Activated CD8-positive, alpha-beta memory T cell treated with anti-CD3 and anti-CD28 coated beads for 48 hours (primary cell): ENCODE measurements at places on chromosomes 6 and 20.
A peak's percentile ranks its signal among the peaks of the same experiment; 100 is the strongest.

GRCh38 chr6:142900227-142900971 is 44.6 kb downstream of the HIVEP2 start:
- no peak for DNase-seq

DNA sequence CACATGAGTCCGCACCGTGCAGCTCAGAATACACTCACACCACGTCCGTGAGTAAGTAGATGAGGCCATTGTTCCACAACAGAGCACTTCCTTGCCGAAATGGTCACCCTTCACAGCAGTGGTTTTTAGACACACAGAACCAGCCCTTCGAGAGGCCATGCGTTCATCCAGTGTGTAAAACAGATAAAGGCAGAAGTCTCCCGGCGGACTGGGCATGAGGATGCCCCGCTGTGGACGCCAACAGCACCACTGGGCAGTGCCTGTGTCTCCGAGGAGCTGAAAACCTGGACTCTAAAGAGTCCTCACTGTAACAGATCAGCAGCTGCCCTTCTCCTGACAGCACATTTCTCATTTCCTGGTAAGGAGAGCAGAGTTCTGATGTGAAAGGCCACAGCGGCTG is 75.2 kb downstream of the WDR27 start:
- no peak for DNase-seq

- DNase-seq = no peak
Measured at GRCh38 chr20:62917720-62918119, 8.6 kb downstream of the DIDO1 start.

GRCh38 chr6:143700684-143701348 is 23.1 kb downstream of the PHACTR2 start:
- DNase-seq = no peak

GRCh38 chr6:77264970-77265369 is 198.3 kb downstream of the HTR1B start:
- DNase-seq = no peak

GRCh38 chr6:73747289-73747688 is 51.3 kb downstream of the CD109 start:
- no peak for DNase-seq

- DNase-seq = no peak
Measured at GRCh38 chr20:12291386-12291785, 373.7 kb downstream of the BTBD3 start.

GRCh38 chr20:15612198-15612597 is 961.0 kb downstream of the KIF16B start:
- DNase-seq = no peak

- no peak for DNase-seq
Measured at GRCh38 chr20:25276533-25277050, 28.7 kb downstream of the PYGB start.

GRCh38 chr6:35428421-35429149 is 23.6 kb upstream of the FANCE start:
- no peak for DNase-seq

DNA sequence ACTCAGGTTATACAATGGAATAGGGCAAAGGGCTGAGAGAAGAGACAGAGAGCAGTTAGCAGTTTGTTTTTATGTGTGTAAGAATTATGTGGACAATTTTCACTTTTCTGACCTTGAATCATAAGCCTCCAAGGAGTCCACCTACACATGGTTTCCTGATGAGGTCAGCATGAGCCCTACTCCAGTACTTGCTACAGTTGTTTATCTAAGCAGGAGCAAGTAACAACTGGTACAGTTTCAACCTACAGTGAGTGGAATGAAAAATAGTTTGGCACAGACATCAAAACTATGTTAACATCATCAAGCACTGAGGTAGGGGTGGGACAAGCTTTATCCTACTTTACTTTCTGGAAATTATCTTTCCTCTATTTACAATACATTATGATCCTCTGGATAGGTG is 426.7 kb upstream of the ID4 start:
- DNase-seq = no peak

DNA sequence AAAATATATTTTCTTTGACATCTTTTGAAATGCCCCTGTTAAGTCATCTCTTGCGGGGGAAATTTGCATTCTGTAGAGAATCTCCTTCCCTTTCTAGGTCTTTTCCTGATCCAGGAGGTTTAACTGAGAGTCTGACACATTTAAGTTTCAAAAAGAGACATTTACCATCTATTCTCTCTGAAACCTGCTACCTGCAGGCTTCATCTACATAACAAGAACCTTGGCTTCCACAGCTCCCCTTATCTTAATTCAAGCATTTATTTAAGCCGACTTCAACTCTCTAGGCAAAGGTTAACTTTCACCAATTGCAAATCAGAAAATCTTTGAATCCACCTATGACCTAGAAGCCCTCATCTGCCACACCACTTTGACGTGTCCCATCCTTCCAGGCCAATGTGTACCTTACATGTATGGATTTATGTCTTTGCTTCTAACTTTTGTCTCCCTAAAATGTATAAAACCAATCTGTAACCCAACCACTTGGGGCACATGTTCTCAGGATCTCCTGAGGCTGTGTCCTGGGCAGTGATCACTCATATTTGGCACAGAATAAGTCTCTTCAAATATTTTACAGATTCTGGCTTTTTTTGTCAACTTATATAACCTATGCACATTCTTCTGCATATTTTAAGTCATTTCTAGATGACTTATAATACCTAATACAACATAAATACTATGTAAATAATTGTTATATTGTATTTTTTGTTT is 666.7 kb downstream of the UTRN start:
- DNase-seq = no peak

GRCh38 chr6:127586372-127586771 is 9.4 kb downstream of the C6orf58 start:
- DNase-seq = no peak

DNA sequence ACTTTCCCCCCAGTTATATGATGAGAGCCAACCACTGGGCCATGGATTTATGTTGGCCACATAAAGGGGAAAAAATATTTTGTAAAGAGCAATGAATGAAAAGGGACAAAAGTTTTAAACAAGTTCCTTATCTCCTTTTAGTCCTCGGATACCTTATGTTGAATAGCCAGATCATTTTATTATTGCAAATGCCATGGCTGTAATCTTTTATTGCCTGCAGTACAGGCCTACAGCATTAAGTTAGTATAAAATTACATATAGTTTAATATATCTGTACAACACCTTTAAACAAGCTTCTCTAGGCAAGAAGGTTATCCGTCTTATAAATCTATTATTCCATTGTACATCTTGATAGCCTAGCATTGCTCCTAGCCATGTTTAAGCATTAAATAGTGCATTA is 93.9 kb upstream of the SLC35B3 start:
- DNase-seq = no peak

GRCh38 chr6:53441035-53441493 is 92.3 kb upstream of the ELOVL5 start:
- no peak for DNase-seq

GRCh38 chr20:51766994-51767866 is 960 bp downstream of the ATP9A start:
- DNase-seq = peak; percentile 12

- no peak for DNase-seq
Measured at GRCh38 chr6:156181506-156181905, 595.7 kb upstream of the ARID1B start.

DNA sequence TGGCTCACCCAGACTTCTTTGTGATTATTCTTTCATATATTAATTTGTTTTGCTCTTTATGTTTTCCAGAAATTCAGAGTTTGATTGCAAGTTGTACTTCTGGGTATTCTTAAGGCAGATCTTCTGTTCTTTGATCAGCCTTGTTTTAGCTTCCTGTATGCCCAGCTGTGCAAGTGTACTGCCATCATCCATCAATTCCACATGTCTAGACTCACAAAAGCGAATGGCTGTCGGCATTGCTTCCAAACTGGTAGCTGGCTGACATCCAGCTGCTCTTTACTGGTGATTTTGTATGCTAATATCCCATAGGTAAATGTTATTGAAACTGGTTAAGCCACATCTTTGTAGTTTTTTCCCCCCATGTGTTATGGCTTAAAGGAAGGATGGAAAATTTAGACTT is 1084.8 kb upstream of the CITED2 start:
- DNase-seq = no peak

GRCh38 chr6:24484657-24485323 is 4.6 kb downstream of the GPLD1 start:
- no peak for DNase-seq

DNA sequence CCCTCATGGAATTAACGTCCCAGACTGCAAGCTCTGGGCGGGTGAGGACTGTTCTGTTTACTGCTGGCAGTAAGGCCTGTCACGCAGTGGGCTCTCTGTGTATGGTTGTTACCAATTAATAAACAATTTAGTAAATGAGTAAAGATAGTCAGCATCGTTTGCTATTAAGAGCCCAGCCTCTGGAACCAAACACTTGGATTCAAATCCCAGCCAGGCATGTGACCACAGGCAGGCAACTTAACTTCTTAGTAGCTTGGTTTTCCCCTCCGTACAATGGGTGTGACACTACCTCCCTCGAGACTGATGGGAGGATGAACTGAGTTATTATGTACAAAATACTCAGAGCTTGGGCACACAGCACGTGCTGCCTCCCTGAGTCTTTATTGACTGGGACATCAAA is 137.7 kb upstream of the ARMC2 start:
- DNase-seq = no peak

- DNase-seq = no peak
Measured at GRCh38 chr6:129453073-129453472, 256.9 kb downstream of the ARHGAP18 start.

GRCh38 chr6:46325561-46326530 is 155.1 kb upstream of the ENPP5 start:
- no peak for DNase-seq

DNA sequence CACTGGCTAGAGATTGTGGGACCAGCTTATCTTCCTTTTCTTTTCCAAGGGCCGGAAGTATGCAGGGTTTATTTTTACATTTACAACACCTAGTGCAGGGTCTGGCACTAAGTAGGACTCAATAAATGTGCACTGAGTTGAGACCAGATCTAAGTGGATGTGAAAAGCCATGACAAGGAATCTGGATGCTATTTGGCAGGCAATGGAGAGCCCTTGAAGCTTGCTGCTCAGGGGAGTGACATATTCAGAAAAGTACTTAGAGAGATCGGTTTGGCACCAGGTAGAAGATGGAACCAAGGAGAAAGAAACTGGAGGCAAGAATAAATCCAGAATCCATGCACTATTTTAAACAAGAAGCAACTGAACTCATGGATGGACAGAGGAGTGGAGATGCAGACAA is 815.8 kb downstream of the MAFB start:
- DNase-seq = no peak

- no peak for DNase-seq
Measured at GRCh38 chr20:23331450-23332350, 18.9 kb upstream of the NXT1 start.

DNA sequence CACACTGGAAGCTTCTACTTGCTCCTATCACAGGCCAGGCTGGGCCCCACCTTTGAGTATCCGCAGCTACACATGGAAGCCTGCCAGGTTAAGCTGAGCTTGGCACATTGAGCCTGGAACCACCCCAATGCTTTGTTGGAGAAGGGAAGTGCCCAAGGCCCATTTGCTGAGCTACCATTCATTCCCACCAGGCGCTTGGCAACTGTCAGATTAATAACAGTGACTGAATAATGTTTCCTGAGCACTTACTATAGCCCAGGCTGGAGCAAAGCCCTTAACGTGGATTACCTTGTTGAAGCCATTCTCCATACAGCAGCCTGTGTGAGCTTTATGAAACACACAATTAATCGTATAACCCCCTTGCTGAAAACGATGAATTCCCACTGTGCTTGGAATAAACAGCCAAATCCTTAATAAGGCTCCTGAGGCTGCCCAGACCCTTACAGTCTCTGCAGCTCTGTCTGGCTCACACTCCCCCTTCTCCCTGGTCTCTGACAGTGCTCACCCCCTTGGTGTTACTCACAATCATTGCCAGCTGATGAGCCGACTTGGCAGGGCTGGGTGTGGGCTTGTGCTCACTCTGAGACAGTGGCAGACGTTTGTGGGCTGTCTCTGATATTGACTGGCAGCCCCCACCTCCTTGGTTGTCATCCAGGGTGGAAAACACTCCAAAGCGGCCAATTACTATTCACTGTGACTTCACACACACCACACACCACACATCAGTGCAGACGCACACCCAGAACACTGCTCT is 357.1 kb downstream of the MAFB start:
- DNase-seq = no peak

- DNase-seq = no peak
Measured at GRCh38 chr6:108565893-108566292, 5.2 kb downstream of the FOXO3 start.

GRCh38 chr6:149489967-149490366 is 5.2 kb upstream of the ZC3H12D start:
- DNase-seq = no peak

DNA sequence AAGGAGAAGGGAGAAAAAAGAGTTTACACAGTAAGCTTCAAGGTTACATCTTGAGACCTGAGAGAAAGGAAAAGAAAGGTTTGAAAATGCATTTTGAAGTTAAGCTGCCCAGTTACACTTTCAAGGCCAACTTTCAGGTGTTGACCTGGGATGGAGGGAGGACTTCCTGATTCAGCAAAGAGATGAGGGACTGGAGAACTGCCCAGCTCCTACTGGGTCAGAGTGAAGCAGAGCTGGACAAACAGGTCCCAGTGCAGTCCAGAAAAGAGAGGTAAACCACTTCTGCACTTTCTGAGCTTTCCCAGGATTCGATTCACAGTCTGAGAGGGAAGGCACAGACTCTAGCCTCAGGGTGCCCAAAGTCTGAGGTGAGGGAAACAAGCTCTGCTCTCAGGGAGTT is 6.0 kb upstream of the TJAP1 start:
- no peak for DNase-seq

DNA sequence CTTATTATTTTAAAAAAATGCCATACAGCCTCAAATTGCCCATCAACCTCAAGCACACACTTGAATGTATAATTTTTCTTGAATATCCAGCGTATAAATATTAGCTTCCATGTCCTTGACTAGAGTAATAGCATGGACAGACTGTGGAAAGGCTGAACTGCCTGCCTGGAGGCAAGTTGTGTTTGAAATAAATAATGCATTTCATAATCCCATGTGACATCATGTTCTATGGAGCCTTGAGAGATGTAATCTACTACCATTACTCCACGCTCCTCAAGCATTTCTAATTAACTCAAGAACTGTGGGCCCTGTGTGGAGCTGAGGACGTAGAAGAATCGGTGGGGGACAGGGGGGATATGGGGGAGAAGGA is 94.2 kb downstream of the CDS2 start:
- DNase-seq = no peak

DNA sequence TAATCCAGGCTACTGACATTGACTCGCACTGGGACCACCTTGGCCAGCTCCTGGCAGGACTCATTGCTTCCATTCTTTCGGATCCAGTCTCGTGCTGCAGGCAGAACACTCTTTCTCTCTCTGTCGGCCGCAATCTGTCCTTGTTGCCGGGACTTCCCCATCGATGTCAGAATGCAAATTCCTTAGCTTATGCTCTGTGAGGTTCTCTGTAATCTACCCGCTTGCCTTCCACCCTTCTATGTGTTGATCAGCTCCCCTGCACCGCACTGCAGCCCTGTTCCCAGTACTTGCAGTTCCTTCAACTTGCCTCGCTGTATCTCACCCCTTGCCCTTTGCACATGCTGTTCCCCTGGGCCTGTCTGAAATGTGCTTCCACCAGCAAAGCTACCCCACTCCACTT is 182.0 kb downstream of the PHACTR1 start:
- no peak for DNase-seq

DNA sequence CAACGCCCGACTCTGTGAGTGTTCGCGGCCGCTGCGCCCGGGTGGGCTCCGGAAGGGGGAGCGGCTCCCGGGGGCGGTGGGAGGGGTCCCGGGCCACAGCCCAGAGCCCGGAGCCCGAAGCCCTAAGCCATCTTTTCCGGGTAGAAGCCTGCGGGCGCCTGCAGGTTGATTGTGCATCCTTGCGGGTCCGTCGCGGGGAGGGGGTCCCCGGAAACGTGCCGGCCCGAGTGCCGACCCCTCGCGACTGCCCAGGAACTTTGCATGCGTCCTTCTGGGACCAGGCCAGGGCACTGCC is 413 bp downstream of the PTPRA start:
- DNase-seq = peak; percentile 53
